T-helper 1 cell treated with Interleukin-12 subunit alpha and Interleukin-12 subunit beta and Interleukin-4 antibody, amounts not matched to agents 30 ng/mL and 1 ng/mL, for 36 hours (primary cell): ENCODE measurements at places on chromosomes 4 and X. TPM values are rescaled to one million over a fixed set of nuclear protein-coding genes. Genes with fewer than 3 reads are reported as not detected.

Gene EFHC2
- total RNA-seq, result 0.24 and 0.32 TPM in 2 replicates

Gene ADAMTS3
- not detected in 2 replicates for total RNA-seq

Gene SEC24B
- total RNA-seq, result 29.9 and 30.3 TPM in 2 replicates

Gene SLC25A5
- 332 and 335 TPM in 2 replicates for total RNA-seq

Gene PDE6B
- 12.5 and 16.2 TPM in 2 replicates for total RNA-seq

Gene GPR34
- total RNA-seq, result 4.2 and 5.4 TPM in 2 replicates

Gene RHOH
- total RNA-seq, result 150 and 158 TPM in 2 replicates

Gene UCP1
- total RNA-seq, result not detected in 2 replicates

Gene ARR3
- total RNA-seq, result not detected in 2 replicates

Gene UGT2B10
- total RNA-seq, result not detected in 2 replicates

Gene CFAP47
- total RNA-seq, result not detected in 2 replicates

Gene SYN1
- 0.17 and 1.1 TPM in 2 replicates for total RNA-seq

Gene LANCL3
- 0.47 and 0.49 TPM in 2 replicates for total RNA-seq

Gene C4orf50
- total RNA-seq, result 1.9 and 2.3 TPM in 2 replicates

Gene ETDA
- not detected in 2 replicates for total RNA-seq

Gene MAGEC2
- total RNA-seq, result not detected in 2 replicates

Gene AREG
- total RNA-seq, result 0.22 and 0.27 TPM in 2 replicates

Gene SH3D19
- total RNA-seq, result not detected in 2 replicates

Gene HSD17B13
- 0.15 and 0.22 TPM in 2 replicates for total RNA-seq

Gene RNF128
- not detected in 2 replicates for total RNA-seq
